ENCODE measurements at places on chromosomes 1 and 21.

- no peak for DNase-seq
Observed at GRCh38 chr1:89607586-89608318, 25.2 kb upstream of the LRRC8C start.

DNA sequence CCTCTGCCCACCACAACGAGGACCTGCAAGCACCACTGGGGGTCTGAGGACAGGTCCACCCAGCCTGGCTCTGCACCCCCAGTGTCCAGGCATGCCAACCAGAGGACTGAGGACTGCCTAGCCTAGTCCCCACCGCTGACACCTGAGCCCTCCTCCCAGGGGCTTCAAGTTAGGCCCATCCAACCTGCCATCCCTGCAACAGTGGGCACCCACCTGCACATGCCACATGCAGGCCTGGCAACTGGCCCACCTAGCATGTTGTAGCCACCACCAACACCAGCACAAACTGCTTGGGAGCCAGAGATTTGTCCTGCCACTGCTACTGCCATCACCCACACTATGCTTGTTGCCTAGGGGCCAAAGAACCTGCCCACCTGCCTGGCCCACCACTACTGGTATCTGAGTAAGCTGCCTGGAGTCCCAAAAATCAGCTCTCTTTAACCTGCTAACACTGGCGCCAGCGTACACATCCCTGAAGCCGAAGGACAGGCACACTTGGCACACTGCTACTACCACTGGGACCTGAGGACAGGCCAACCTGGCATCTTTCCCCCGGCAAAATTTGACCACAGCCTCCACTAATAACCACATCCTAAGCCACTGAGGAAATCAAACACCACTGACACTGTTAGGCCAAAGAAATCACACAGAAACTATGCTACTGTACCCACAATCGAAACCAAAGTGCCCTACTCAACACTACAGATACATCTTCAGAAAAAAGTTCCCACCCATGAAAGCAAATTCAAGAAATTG, 61.5 kb downstream of the PSMG1 start:
- no peak for DNase-seq

GRCh38 chr1:223135176-223135942, 7.7 kb downstream of the TLR5 start:
- no peak for DNase-seq

GRCh38 chr21:38999161-38999560, 184.1 kb downstream of the PSMG1 start:
- no peak for DNase-seq

DNA sequence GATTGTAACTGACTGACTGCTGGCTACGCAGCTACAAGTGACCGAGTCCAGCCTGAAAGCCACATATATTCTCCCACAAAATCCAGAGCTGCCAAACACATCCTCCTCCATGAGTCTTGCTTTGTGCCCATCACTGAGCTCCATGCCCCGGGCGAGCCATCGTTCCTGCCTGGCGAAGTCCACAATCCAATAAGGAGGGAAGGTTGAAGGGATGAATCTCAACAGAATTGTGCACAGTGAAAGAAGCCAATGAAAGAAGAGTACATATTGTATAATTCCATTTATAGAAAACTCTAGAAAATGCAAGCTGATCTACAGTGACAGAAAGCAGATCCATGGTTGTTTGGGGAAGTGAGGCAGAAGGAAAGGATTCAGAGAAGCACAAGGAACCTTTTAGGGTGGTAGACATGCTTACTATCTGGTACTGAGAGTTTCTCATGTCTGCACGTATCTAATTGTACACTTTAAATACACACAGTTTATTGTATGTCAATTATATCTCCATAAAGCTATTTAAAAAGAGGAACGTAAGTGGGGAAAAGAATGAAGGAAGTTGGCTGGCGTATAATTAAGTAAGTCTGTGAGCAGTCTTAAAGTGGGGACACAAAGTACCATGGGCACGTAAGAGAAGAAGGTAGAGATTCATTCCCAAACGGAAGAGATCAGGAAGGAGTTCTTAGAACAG, 115.9 kb upstream of the JUN start:
- DNase-seq: no peak

DNA sequence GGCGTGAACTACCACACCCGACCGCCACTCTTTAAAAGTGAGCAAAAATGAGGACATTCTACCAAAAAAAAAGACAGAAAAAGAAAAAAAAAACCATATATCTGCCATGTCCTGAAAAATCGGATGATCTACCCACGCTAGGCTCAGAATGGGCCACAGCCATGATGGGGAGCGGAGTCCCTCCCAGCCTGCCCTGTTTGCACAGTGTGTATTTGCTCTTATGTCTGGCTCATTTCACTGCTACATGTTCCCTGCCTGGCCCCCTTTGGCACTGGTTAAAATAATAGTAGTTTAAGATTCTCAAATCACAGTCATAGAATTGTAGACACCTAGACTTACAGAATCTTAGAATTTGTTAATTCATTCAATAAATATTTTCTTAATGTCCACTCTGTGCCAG, 121.9 kb downstream of the PTPRU start:
- no peak for DNase-seq
